ENCODE measurements at places on chromosomes 5 and 9.
A peak's percentile ranks its signal among the peaks of the same experiment; 100 is the strongest.

GRCh38 chr5:88782571-88782970, 100.4 kb downstream of the MEF2C start:
- DNase-seq = no peak

DNA sequence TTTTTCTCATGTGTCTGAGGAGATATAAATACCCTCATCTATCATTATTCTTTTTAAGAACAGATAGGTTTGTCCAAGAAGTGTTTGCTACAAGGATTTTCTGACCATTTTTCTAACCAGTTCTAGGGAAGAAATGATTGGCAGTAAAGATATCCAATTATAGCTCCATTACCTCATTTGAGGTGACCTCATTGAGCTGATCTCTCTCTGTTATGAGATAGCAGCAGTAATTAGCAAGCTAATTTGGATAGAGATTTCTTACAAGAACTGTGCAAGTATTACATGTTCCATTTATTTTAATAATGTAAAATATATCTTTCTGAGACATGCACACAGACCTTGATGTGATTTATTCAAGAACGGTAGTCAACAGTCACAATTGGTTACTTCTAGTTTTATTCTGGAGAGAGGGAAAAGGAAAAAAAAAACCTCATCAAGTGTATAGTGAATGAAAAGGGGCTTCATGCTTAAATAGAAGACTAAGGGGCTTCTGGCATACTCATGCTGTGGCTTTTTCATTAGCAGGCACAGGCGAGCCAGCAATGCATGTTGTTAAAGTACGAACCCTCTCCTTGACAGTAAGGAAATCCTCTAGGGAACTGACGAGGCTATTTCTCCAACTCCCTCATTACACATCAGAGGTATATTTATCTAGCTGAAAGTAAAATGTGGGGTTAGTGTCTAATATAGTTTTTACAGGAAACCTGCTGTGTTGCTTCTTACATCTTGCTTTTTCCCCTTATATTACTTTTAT, 127.3 kb downstream of the NUDT12 start:
- no peak for DNase-seq

DNA sequence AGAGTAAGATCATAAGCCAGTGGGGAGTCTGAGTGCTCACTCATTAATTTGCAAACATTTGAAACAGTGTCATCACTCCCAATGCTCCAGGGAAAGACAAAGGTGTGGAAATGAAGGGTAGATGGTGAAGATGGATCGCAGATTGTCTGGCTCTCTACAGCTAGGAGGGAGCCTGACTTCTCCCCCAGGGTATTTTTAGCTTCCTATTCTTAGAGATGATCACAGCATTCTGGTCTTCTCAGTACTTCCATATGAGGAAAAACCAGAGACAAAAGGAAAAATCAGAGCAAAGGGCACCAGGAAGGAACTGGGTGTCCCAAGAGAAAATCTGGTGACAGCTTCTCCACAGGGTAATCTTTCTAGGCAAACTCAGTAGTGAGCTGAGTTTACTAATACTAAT, 401.9 kb upstream of the GRIA1 start:
- DNase-seq = no peak

- peak; percentile 95 for DNase-seq
Measured at GRCh38 chr5:131379723-131380122, 115.9 kb downstream of the CDC42SE2 start.

DNA sequence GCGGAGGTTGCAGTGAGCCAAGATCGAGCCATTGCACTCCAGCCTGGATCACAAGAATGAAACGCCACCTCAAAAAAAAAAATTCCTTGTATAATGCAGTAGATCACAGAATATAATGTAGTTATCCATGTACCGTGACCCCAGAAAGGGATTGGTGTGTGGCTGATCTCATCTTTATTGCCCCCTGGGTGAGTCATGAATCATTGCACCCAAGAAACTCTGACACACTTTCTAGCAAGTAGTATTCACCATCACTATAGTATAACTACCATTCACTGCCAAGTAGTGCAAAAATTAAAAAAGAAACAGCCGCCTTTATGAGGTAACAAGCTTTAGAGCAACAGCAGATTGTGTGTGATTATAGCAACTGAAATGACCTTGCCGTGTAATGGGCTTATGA, 23.7 kb upstream of the ANKH start:
- DNase-seq = no peak

DNA sequence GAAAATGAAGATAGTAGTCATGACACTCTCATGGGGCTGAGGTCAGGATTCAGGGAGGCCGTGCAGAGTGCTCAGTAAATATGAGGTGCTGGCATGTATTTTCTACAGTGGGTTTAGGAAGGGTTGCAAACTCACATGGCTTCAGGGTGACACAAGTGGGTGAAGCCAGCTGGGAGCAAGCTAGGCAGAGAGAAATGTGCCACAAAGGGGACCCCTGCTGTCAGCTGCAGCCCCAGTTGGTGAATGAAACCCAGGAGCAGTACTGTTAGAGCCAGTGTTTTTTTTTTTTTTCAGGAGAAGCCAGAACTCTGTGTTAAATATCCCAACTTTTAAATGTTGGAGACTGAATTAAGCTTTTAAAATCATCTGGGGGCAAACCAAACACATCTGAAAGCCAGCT, 75.3 kb downstream of the INSYN2B start:
- no peak for DNase-seq

DNA sequence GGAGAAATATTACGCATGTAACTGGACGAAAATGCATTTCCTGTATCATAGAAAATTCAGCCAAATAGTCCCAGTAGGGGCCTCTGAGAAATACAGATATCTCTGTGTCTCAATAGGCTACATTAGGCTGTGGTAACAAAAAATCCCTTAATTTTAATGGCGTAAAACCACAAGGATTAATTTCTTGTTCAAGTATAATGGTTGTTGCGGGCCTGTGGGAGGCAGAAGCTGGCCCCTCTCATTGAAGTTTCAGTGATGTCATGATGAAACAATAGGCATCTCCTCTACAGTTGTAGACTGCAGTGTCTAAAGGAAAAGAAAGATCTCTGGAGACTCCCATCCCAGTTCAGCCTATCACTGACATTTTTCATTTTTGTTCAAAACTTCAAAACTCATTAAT, 1625.6 kb upstream of the C9orf72 start:
- DNase-seq = no peak

- no peak for DNase-seq
Measured at GRCh38 chr5:76487821-76488220, 84.7 kb downstream of the IQGAP2 start.

- DNase-seq = no peak
Measured at GRCh38 chr5:2697041-2697440, 54.4 kb downstream of the IRX2 start.

DNA sequence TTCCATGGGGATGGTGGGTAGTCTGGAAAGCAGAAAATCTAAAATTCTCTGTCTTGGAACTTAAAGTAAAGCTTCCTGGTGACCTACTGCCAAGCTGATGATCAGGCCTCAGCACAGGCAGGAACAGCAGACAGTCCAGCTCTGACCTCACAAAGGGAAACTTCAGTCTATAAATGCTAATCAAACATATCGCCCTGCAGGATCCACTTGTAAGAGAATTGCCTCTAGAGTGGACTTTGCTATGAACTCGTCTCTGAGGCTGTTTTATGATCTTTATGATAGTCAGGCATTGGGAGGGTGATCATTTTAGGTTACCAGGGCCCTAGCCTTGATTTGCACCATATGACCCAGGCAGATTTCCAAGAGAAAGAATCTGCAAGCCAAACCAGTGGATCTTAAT, 67.6 kb upstream of the SELENOP start:
- no peak for DNase-seq

GRCh38 chr5:23269981-23270380, 237.4 kb upstream of the PRDM9 start:
- DNase-seq = no peak

DNA sequence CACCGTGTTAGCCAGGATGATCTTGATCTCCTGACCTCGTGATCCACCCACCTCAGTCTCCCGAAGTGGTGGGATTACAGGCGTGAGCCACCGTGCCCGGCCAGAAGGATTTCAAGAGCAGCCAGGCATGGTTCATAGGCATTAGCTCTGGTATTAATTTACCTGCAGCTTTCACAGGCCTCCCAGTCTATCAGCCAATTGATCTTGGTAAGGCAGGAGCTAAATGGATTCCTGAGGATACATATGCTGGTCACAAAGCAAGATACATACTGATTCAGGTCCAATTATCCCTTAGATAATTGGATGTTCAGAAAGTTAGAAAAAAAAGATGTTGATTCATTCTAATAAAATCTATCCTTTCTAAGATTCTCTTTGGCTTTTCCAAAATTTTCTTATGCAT, 487.1 kb downstream of the TLE1 start:
- no peak for DNase-seq

GRCh38 chr9:20240498-20240897, 381.8 kb downstream of the MLLT3 start:
- DNase-seq = no peak

DNA sequence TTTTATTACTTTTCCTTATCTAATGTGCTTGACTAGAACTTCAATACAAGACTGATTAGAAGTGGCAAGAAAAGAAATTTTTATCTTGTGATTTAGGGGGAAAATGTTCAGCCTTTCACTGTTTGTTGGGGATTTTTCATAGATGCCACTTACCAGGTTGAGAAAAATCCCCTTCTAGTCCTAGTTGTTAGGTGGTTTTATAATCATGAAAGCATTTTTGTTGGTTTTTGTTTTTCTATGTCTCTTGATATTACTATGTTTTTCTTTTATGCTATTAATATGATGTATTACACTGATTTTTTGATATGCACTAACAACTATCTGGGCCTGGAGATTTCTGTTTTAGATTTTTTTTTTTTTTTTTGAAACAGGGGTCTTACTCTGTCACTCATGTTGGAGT, 134.0 kb downstream of the PARP8 start:
- no peak for DNase-seq

GRCh38 chr5:179333796-179334761, 11.2 kb downstream of the ADAMTS2 start:
- no peak for DNase-seq

DNA sequence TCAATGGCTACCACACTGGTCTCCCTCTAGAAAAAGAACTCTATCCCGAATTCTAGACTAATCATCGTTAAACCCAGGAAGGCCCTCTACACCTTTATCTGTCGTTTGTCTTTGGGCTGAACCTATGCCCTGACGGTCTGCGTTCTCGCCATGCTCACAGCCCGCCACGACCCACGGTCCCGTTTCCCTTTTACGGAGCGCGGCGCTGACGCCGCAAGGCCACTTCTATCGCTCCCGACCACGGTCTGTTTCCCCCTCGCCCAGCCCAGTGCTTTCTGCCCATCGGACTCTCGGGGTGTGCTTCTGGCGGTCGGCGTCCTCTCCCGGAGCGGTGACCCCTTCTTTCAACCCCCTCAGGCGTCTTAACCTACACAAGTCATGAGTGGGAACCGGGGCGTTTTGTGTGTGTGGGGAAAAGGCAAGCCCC, 974 bp downstream of the C9orf40 start:
- peak; percentile 27 for DNase-seq

GRCh38 chr9:7965063-7965462, 165.5 kb upstream of the DMAC1 start:
- DNase-seq = no peak

GRCh38 chr9:124330011-124330697, 72.4 kb downstream of the NEK6 start:
- DNase-seq = no peak

DNA sequence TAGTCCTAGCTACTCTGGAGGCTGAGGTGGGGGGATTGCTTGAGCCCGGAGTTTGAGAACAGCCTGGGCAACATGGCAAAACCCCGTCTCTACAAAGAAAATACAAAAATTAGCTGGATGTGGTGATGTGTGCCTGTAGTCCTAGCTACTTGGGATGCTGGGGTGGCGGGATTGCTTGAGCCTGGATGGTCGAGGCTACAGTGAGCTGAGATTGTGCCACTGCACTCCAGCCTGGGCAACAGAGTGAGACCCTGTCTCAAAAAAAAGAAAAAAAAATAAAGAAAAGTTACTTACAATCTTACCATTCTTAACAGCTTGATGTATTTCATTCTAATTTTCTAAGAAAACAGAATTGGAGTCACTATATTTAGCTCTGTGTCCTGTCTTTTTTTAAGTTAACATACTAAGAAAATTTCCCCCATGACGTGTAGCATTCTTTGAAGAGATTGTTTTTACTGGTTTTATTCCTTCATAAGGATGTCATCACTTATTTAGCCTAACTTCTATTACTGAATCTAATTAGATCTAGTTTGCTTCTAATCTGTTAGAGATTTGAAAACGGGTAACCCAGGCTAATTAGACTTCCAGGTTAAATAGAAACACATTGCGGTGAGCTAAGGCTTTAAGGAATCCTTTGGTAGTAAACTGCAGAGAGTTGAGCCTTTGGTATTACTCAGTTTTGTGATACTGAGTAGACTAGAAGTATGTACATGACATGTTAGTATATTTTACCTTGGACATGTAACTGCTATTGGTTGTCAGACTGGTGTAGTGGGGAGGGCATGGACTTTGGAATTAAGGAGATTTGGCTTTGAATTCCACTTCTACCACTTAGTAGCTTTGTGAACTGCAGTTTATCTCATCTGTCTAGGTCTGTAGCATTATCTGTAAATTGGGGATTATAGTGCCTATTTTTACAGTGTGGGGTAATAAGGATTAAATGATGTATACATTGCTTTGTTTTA, 24.0 kb downstream of the HSPA4 start:
- DNase-seq = no peak

GRCh38 chr9:122657527-122657926, at the start of gene OR1B1:
Gene OR1B1 (minus strand): TSS chr9:122657627.
- no peak for DNase-seq

DNA sequence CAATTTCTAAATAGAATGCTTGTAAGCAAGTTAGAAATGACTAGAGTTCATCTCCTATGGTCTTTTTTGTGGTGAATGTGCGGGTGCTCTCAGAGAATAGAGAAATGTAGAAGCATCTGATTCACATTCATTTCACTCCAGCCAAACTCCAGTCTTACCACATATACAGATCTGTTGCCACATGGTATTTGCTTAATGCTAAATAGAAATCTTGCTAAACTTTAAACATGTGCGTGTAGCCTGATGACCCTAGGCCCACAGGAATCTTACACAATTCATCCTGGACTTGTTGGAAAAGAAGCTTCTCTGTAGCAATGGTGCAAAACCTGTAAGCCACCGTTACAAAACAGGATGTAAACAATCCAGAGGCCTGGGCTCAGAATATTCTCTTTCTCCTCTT, 135.2 kb downstream of the PCSK1 start:
- DNase-seq = peak; percentile 96

- DNase-seq = no peak
Measured at GRCh38 chr9:91541734-91542133, 118.1 kb upstream of the NFIL3 start.

- DNase-seq = no peak
Measured at GRCh38 chr9:70811638-70812037, 309.8 kb downstream of the TRPM3 start.

GRCh38 chr9:124812441-124812876, 35.5 kb downstream of the OLFML2A start:
- DNase-seq = peak; percentile 75
